ENCODE measurements at places on chromosomes 7 and 10.

- DNase-seq = peak; percentile 51
Measured at GRCh38 chr10:101095550-101096213, 33.9 kb downstream of the KAZALD1 start.

DNA sequence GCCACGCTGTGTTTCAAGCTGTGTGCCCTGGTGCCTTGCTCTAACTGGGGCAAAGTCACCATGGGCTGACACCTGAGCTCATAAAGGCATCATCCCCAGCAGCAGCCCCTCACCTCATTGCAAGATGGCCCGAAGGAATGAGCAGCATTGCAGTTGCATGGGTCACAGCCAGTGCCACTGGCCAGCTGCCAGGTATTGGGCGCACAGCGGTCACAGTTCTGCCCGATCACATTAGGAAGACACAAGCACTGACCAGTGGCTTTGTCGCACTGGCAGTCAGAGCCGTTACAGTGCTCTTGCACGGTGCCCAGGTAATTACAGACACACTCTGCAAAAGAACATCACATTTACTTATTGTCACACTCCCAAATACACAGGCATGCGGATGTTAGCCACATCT is 51.1 kb downstream of the LAMB1 start:
- DNase-seq = no peak

DNA sequence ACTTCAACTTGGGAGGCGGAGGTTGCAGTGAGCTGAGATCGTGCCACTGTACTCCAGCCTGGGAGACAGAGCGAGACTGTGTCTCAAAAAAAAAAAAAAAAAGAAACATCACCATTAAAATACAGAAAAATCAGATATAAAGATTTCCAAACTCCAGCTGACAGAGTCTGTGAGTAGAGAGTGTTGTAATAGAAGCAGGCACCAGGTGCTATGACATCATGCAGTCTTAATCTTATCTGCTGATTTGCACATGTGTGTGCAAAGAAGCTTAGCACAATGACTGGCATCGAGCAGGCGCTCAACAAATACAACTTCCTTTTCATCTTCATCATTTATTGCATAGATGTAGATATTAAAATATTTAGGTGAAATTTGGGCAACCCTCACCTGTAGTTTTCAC is 92.2 kb downstream of the PRKCQ start:
- DNase-seq = no peak

DNA sequence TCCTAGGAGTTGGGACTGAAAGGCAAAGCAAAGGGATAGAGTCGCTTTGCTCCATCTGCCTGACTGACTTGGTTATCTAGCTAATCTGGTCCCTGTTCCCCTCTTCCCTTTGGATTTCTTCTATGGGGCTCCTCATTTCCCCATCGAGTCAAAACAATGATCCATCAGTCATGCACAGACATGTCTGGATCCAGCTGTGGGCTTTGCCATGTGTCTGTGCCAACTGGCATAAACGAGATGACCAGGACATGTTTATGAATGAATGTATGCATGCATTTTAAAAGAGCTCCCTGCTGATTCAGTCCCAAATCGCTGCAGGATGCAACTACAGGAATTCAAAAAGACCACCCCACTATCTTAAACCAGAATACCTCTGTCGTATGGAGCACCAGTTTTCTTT is 122.0 kb downstream of the ARL4A start:
- no peak for DNase-seq

GRCh38 chr10:102752934-102753664 is 9.4 kb downstream of the WBP1L start:
- DNase-seq = peak; percentile 85

DNA sequence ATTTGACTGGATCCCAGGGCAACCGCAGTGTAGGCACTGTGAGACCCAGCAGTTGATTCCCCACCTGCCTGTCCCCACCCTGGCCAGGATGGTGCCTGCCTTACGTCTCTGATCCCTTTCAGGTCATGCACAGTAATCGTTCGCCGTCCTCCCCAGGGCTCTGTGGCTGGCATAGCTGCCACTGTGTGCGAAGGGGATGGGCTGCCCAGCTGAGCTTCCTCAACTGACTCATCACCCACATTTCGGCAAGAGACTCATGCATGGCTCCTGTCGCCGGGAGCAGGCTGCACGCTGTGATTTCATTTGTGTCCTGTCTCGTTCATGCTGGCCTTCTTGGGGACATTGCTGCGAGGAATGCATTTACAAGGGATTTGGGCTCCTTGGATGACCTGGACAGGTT is 252.4 kb downstream of the KLF6 start:
- no peak for DNase-seq

- DNase-seq = no peak
Measured at GRCh38 chr10:99781734-99782429, 558 bp upstream of the ABCC2 start.

GRCh38 chr10:29160150-29160617 is 128.7 kb upstream of the LYZL1 start:
- DNase-seq = peak; percentile 88

GRCh38 chr10:5515948-5516761 is 8.6 kb upstream of the CALML3 start:
- DNase-seq = no peak

GRCh38 chr7:17545348-17545747 is 246.9 kb downstream of the AHR start:
- DNase-seq = no peak

DNA sequence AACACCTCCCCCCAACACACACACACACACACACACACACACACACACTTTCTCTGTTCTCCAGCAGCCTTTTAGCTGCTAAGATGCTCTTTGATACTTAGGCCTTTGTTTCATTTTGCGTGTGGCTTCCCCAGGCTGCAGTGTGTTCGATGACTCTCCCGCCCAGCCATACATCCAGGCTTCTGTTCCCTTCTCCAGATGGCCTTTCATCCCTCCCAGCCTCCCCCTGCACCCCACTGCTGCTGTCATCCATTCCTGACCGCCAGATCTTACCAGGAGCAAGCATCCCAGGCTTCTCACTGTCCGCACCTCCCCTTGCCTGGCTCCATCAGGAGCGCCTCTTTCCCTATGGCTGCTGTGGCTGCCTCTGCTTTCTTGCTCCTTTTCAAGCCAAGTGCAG is 77.8 kb upstream of the PPIF start:
- peak; percentile 59 for DNase-seq

DNA sequence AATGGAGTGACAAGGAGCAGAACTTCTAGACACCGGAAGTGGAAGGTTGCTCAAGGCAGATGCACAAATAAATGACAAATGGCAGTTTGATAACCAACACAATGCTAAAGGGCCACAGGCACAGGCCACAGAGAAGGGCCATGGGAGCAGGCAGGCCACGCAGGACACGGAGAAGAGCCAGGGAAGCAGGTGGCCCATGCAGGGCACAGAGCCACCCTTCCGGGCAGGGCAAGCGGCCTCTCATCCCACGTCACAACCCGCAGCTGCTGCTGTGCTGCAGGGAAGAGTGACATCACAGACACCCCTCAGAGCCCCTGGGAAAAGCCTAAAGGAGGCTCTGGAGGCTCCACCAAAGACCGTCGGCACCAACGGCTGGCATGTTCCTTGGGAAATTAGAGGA is 328.5 kb downstream of the PTPRN2 start:
- DNase-seq = no peak

- DNase-seq = no peak
Measured at GRCh38 chr10:89679986-89680385, 21.4 kb upstream of the KIF20B start.

- no peak for DNase-seq
Measured at GRCh38 chr7:74223711-74224510, 14.1 kb downstream of the LAT2 start.

DNA sequence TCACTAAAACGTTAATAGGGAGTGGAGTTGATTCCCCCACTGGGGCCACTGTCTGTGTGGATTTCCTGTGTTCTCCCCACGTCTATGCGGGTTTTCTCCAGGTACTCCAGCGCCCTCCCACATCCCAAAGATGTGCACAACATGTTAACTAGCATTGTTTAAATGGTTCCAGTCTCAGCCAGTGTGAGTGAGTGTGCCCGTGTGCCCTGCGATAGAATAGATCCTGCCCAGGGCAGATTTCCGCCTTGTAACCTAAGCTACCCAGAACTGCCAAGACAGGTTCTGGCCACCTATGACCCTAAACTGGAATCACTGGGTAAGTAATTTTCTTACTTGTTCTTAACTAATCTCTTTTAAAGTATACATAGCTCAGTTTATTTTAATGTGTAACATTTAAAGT is 58.5 kb downstream of the CCDC6 start:
- DNase-seq = no peak

DNA sequence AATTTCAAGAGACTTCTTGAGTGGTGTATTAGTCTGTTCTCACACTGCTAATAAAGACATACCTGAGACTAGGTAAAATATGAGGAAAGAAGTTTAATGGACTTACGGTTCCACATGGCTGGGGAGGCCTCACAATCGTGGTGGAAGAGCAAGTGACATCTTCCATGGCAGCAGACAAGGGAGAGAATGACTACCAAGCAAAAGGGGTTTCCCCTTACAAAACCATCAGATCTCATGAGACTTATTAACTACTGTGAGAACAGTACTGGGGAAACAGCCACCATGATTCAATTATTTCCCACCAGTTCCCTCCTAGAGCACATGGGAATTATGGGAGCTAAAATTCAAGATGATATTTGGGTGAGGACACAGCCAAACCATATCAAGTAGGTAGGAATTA is 150.5 kb downstream of the PCDH15 start:
- no peak for DNase-seq

- DNase-seq = no peak
Measured at GRCh38 chr10:113572520-113573290, 19.9 kb downstream of the HABP2 start.

- no peak for DNase-seq
Measured at GRCh38 chr7:148711191-148712102, 12.7 kb downstream of the CUL1 start.

- no peak for DNase-seq
Measured at GRCh38 chr7:27359181-27360125, 116.9 kb downstream of the EVX1 start.

DNA sequence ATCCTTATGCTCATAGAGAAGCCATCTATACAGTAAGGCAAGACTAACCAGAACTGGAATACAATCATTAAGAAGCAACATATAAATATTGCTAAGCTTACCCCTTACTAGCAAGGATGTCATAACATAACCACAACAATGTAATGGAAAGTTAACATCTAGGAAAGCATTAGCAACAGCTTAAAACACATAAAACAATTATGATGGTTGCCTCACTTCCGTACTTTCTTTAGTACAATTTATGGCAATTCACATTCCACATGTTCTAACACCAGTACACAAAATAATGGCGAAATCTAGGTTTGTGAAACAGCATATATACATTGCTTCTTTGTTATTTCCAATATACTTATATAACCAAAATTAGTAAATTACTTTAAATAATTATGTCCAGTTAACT is 195.0 kb downstream of the AHR start:
- peak; percentile 34 for DNase-seq

DNA sequence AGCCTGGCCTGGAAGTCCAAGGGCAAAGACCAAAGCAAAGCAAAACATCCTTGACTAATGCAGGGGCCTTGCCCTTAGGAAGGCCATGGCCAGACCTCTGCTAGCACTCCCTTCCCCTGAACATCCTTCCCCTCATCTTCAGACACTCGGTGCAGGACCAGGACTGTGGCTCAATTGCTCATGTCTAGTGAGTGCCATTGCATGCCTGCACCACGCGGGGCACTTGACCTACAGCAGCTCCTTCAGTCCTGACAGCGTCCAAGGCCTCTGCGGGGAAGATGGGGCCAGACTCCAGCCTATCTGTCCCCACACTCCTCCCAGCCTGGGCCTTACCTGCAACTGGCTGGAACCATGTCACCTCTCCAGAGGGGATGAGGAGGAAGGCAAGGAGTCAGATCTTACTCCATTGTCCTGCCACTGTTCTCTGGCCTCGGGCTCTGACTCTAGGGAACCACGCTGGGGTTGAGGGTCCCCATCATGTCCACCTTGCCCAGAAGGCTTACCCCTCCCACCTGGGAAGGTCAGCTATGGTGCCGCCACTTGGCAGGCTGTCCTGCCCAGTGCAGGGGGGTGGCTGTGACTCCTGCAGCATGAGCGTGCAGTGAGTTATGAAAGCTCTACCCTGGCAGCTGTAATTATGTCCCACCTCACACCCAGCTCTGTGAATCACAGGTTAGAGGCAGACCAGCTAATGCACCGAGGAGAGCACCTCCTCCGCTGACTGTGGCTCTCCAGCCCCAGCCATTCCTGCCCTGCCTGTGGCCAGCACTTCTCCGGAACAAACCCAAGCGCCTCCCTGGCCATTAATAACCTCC is 16.1 kb downstream of the DRGX start:
- no peak for DNase-seq

DNA sequence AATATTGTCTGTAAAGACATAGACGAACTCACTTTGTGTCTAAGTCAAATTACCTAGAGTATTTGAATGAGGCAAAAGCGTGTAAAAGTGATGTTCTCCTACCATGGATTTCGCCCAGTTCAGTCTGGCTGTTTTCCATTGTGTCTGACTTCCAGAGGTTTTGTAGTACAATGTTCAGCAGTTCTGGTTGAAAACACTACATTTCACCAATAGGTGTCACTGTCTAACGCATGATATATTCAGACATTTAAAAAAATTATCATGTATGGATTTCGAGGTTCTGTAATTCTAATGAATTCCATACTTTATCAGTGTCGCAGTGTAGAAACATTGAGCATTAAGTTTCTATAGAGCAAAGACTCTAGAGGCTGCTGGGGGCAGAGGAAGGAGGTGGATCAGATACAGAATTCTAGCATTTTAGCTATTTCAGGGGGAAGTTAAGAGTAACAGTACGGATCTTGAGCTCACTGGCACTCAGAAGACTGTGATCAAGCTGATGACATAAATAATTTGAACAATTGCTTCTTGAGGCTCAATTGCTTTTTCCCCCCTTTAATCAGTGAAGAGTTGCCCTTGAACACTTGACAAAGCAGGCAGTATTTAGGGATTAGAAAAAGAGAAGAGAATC is 196.9 kb upstream of the RHOBTB1 start:
- DNase-seq = peak; percentile 84

GRCh38 chr10:69892816-69893215 is 91.1 kb downstream of the COL13A1 start:
- no peak for DNase-seq

- no peak for DNase-seq
Measured at GRCh38 chr7:142327628-142328405, 70.0 kb upstream of the PRSS58 start.

DNA sequence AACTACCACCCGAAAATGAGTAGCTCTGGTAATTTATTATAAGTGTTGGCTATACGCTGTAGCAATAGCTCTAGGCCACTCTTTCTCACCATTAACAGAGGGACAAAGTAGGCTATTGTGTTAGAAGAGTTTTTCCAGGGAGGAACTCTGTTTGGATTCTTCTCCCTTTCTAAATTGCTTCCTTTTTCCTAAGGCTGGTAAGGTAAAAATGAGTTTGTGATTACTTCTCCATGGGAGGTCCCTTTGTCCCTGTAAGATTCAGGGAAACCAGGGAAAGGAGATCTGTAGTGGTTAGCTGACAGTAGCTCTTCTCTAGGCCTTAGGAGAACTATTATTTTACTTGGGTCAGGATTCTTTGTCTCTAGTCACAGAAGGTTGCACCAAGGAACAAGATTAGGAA is 23.2 kb upstream of the SEMA3E start:
- DNase-seq = no peak

DNA sequence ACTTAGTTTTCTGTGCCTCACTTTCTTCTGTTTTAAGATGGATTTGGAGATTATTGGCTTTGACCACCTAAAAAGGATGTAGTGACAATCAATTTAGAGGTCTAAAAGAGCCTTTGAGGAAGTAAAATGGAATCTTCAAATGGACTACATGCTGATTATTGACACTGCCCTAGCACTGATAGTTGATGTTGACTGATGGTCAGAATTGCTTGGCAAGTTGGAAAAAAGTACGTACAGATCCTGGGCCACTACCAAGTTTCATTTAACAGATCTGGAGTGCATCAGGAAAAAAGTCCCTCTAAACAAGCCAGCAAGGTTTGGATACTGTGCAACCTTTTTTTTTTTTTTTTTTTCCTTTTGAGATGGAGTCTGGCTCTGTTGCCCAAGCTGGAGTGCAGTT is 81.1 kb downstream of the TCF7L2 start:
- DNase-seq = no peak

Measured in fibroblast of upper back skin (primary cell).